ENCODE measurements at places on chromosomes 1 and 21.

DNA sequence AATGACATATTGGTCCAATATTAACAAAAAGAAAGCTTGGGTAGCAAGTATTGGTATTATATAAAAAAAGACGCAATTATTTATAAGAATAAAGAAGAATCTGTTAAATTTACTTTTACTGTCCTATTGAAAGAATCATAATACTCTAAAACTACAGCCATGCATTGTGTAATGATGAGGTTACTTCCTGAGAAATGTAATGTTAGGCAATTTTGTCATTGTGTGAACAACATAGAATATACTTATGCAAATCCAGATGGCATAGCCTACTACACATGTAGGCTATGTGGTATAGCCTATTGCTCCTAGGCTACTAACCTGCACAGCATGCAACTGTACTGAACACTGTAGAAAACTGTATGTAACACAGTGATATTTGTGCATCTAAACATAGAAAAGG is 121.2 kb upstream of the PTGFR start:
- peak; percentile 22 for DNase-seq

- no peak for DNase-seq
Observed at GRCh38 chr1:193011406-193011805, 47.8 kb downstream of the UCHL5 start.

DNA sequence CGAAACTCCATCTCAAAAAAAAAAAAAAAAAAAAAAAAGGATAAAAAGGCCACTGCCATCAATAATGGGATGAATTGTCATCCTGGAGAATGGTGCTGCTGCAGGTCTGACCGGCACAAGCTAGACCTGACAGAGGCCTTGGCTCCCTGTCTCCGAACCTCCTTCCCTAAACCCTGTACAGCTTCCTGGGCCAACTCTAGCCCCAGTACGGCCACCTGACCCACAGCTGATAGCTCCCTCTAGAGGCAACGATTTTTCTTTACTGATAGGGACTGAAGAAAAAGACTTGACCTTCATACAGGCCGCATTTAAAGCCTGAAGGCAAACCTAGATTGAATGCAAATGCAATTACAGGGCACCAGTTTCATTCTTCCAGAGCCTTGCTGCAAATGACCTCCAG is 30.7 kb downstream of the NOL9 start:
- peak; percentile 66 for DNase-seq

DNA sequence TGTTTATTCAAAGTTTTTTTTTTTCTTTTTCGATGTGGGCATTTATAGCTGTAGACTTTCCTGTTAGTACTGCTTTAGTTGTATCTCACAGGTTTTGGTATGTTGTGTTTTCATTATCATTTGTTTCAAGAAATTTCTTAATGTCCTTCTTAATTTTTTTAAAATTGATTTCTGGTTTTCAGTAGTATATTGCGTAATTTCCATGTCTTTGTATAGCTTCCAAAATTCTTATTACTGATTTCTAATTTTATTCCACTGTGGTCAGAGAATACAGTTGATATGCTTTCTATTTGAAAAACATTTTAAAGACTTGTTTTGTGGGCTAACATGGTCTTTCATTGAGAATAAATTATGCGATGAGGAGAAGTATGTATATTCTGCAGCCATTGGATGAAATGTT is 463.2 kb upstream of the B3GALT2 start:
- no peak for DNase-seq

DNA sequence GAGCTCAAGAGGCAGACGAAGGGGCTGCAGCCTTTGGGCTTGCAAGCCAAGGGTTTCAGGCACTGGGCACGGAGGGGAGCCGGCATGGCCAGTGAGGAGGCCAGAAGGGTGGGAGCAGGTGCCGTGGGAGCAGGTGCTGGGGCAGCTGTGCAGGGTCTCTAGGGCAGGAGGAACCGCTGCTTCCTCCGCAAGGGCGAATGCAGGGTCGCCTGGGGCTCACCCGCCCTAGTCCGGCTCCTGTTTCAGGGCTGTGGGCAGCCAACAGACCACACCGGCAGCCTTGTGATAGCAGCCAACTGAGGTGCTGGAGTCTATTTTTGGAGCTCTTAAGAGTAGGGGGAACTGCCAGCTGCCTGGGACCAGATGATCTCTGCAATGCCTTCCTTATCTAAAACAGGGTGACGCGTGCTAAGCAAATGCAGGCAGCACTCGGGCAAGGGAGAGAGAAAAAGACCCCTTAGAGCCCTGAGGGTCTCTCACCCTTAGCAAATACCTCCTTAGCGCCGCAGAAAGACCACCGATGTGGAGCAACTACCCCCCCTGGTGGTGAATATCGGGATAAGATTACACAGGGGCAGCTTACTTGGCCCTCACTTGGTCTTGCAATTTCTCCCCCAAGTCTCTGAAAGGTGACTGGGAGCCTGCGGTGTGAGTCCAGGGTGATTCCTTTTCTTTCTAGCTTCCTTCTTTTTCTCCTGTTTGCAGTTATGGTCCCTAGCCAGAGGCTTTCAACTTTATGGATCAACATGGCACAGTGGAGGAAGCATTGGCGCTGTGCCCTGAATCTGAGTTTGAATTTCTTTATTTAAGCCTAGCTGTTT is 20.7 kb upstream of the MAPKAPK2 start:
- peak; percentile 79 for DNase-seq

GRCh38 chr1:207565546-207566468 is 69.8 kb downstream of the CR1 start:
- DNase-seq = peak; percentile 17

GRCh38 chr1:18989896-18990295 is 33.4 kb upstream of the IFFO2 start:
- no peak for DNase-seq

DNA sequence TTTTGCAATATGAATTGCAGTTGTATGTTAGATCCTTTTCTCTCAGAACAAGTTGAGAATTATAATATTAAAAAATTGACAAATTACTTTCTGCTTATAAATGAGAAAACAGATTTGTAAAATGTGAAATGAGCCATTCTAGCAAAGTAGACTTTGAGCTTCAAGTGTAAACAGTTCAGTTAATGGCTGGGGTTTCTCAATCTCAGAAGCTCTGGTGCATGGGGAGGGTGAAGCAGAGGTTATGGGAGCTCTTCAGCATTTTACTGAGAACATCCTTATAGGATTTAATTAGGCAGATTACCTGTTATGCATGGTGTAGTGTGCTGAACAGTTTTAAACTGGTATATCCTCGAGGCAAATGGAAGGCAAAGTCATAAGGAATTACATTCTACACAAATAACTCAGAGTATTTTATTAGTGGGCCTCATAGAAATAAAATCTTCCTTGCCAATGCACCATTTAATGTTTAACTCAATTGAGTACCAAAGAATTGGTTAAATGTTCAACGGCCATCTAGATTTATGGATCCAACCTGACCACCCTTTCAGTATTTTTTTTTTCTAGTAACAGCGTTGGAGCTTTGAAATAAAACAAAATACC is 1143.6 kb upstream of the ADGRL2 start:
- DNase-seq = no peak

DNA sequence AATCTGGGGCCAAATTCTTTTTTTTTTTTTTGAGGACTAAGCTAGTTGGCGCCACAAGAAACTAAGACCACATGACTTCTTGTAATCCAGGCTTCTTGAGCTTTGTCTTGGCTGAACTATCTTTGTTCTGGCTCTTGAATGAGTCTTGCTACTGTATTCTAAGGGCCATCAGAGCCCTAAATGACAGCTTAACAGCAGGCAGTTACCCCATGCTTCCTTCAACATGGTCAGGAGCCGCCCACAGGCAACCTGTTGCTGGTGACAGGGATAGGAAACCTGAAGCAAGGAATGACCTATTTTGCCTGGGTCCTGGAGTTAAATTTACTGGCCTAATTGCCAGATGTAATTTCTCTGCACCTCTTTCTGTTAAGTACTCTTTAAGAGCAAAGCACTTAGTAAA is 188.2 kb upstream of the PLXNA2 start:
- DNase-seq = no peak

- no peak for DNase-seq
Observed at GRCh38 chr21:38531039-38531541, 32.8 kb upstream of the ERG start.

- peak; percentile 25 for DNase-seq
Observed at GRCh38 chr1:152227310-152227928, 3.4 kb upstream of the HRNR start.

DNA sequence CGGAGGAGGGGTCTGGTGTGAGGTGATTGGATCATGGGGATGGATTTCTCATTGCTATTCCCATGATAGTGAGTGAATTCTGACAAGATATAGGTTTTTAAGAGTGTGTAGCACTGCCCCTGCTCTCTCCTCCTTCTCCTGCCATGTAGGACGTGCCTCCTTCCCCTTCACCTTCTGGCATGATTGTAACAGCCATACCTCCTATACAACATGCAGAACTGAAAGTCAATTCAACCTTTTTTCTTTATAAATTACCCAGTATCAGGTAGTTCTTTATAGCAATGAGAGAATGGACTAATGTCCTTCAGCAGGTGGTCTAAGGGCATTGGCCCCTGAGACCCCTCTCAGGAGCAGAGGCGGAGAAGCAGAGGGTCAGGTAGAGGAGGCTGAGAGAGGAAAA is 168.7 kb upstream of the ETV3 start:
- no peak for DNase-seq

GRCh38 chr1:206036663-206037455 is 13.2 kb upstream of the CTSE start:
- no peak for DNase-seq

- no peak for DNase-seq
Observed at GRCh38 chr21:40481764-40482163, 365.2 kb downstream of the DSCAM start.

DNA sequence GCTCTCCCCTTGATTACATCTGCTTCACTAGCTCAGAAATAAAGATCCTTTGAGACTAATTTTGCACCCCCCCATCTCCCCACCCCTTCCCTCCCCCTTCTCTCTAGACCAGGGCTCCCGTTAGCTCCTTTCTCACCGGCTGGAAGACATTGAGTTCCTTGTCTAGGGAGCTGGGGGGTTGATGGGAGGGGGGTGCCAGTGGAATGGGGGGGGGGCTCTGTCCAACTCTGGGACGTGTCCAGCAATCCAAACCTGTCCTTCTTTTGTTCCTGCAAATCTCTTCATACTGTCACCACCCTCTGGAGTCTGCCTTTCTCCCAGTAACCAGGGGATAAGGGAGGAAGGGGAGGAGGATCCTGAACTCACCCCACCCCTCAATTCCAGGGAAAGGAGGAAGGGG is 61.9 kb downstream of the RHBG start:
- DNase-seq = no peak

GRCh38 chr1:45002650-45003645 is 8.2 kb downstream of the HECTD3 start:
- DNase-seq = no peak

DNA sequence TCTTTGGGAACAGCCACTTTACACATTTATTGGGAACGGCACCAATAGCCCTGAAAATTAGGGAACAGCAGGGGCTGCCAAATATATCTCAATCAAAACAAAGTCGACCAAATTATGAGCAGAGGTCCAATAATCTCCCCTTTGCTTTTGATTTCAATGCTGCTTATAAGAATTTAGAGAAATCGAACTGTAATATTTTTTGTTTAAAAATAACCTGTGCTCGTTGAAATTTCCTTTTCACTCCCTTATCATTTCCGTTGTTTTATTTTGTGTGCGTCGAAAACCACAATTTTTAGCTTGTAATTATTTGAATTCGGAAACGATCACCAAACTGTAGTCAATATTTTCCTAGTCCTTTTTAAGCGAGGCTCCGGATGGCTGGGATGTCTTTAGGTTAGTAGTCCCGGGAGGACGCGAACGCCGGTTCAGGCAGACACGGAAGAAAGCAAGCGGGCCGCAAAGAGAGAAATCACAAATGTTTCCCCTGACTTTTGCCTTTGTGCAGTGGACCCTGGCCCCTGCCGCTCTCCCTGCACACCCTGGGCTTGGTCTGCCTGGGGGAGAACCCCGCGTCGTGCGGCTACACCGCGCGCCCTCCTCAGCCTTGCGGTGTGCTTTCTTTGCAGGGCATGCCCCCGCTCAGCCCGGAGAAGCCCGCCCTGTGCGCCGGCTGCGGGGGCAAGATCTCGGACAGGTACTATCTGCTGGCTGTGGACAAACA is 2.3 kb downstream of the LHX9 start:
- no peak for DNase-seq

DNA sequence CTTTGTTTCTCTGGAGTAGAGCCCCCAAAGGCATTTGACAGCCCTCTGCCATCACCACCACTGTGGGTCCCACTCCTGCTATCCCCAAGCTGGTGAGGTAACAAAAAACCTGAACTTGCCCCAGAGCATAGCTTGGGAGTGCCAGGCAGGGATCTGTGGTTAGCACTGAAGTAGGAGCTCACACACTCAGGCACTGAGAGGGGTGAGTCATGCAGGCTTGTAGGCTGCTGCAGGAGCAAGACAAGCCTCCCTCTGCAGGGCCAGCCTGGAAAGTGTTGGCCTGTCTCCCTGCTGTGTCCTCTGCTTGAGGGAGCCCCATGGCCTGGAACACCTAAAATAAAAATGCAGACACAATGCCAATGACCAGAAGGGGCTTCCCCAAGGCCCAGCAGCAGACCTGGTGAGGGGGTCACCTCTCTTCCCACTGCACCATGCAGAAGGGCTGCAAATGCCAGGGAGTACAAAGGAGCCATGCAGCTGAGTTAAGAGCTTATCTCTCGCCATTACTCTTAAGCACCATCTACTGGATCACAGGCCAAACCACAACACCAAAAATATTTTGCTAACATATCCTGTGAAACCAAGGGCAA is 108.9 kb upstream of the POGK start:
- DNase-seq = no peak

DNA sequence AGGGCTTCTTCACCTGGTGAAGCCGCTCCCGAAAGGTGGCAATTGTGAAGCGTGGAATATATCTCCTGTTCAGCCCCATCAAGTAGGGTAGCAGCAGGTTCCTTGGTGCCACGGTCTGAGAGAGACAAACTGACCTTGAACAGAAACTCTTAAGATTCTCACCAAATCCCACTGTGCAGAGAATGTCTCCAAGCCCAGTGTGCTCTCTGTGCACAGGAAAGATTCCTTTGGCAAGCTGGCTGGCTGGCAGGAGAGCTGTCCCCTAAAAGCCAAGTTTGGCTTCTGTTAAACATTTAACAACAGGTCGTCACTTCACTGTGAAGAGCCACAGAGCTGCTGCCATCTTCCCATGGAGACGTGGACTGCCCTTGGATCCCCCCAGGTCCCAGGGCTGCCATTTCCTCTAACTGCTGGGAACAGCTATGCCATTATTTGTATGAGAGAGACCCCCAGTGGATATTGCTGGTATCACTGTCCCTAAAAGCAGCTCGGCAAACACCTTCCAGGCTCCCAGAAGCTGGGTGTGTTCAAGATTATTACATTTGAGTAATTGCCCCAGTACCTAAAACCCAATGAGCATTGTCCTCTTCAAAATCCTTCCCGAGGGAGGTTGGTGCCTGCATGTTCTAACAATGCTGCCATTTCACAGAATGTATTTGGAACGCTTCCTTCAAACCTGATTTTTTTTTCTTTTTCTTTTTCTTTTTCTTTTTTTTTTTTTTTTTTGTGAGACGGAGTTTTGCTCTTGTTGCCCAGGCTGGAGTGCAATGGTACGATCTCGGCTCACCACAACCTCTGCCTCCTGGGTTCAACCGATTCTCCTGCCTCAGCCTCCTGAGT is 71.8 kb downstream of the CD58 start:
- DNase-seq = peak; percentile 77

DNA sequence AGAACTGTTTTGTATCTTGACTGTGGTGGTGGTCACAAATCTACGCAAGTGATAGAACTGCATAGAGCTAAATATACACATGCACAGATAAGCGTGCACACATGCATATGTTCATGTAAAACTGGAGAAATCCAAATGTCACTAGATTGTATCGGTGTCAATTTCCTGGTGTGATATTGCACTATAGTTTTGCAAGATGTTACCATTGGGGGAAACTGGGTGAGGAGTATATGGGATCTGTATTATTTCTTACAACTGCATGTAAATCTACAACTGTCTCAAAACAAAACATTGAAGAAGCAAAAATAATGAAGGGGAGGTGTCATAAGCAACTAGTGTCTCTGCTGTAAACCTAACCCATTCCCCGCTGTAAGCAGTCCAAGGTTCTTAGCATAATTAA is 30.2 kb downstream of the FAM163A start:
- DNase-seq = no peak
